Breast epithelium (tissue), 4 donors: ENCODE measurements at places on chromosomes 16 and 17. TPM values are rescaled to one million over a fixed set of nuclear protein-coding genes. Genes with fewer than 3 reads are reported as not detected.
A peak's percentile ranks its signal among the peaks of the same experiment; 100 is the strongest.

Gene MYH1
- total RNA-seq, result 1.9 TPM

Gene DRC3
- total RNA-seq, result 10.5 TPM

DNA sequence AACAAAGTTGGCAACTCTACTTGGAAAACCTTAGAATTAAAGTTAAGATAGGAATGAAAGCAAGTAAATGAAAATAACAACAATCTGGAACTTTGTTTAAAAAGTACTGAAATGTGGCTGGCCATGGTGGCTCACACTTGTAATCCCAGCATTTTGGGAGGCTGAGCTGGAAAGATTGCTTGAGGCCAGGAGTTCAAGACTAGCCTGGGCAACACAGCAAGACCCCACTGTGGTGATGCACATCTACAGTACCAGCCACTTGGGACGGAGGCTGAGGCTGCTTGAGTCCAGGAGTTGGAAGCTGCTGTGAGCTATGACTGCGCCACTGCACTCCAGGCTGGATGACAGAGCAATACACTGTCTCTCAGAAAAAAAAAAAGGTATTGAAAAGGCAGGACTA is 51.7 kb downstream of the SYNRG start:
- no peaks in the 10 kb centered on the region for H3K4me1 ChIP-seq
- H3K27me3 ChIP-seq, result no peaks in the 10 kb centered on the region
- H3K4me3 ChIP-seq, result no peak overlapping the region
- no peak overlapping the region for H3K27ac ChIP-seq
- DNase-seq, result no peak
- H3K36me3 ChIP-seq, result peaks cover 8% of the 10 kb centered on the region

DNA sequence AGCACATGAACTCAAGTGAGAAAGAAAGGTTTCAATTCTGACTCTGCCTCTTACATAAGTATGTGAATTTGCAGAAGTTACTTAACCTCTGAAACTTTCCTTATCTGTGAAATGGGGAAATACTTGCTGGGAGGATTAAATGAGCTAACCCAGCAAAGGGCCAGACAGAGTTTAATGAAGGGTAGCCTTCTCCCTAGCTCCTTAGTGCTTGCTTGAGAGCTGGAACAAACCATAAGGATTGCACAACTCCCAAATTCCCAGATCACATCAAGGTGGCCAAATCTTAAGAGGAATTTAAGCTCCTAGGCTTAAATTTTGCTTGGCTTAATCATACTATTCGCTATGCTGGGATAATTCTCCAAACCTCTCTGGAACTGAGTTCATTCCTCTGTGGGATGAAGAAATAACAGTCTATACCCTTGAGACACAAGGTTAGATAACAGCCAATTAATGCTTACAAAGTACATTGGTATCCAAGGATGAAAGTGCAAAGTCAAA is 11.8 kb upstream of the WSB1 start:
- DNase-seq, result no peak
- H3K4me1 ChIP-seq, result no peaks in the 10 kb centered on the region
- no peak overlapping the region for H3K4me3 ChIP-seq
- no peaks in the 10 kb centered on the region for H3K27me3 ChIP-seq
- H3K27ac ChIP-seq, result no peak overlapping the region

DNA sequence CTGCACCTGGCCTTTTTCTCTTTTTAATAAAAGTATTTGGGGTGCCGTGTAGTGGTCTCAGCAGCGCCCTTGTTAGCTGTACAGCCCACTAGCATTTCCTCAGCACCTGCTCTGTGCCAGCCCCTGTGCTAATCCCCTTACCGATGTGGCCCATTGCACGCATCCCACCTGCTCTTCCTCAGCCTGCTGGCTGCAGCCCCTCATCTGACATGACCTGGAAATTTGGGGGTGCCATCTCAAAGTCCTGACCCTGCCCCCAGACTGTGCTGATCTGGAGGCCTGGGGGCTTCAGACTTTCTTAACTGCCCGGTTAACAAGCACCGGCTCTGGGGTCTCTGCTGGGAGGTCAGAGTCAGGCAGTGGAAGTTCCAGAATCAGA is 10.4 kb downstream of the GPRC5C start:
- no peaks in the 10 kb centered on the region for H3K27me3 ChIP-seq
- no peaks in the 10 kb centered on the region for H3K36me3 ChIP-seq
- peak overlapping the region; percentile 93 for H3K27ac ChIP-seq
- H3K4me1 ChIP-seq, result peaks cover 29% of the 10 kb centered on the region
- peak overlapping the region; percentile 50 for H3K4me3 ChIP-seq

DNA sequence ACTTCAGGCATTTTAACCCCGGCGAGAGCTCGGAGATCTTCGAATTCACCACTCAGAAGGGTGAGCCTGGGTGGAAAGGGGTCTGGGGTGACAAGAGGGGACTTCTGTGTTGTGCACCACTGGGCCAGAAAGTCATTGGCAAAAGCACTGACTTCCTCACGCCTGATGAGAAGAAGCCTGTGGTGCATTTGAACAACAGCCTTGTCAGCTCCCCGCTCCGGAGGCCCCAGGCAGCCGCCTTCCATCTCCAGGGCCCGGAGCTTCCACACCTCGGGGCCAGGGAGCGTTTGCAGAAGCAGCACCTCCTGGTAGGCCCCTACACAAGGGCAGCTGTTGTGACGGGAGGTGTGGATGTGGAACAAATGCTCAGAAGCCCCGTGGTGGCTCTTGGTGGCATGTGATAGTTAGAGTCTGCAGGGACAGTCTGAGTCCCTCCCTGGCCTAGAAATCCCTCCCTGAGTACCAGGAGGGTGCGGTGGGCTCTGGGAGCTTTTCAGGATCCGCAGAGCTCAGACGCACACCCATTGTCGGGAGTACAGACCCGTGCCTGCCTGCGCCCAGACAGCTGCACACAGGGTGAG is 9.7 kb downstream of the CACNG1 start:
- no peak overlapping the region for H3K4me3 ChIP-seq
- H3K4me1 ChIP-seq, result no peaks in the 10 kb centered on the region
- H3K27ac ChIP-seq, result no peak overlapping the region
- no peak for DNase-seq
- H3K36me3 ChIP-seq, result no peaks in the 10 kb centered on the region

- no peak overlapping the region for H3K27ac ChIP-seq
- no peaks in the 10 kb centered on the region for H3K4me1 ChIP-seq
- H3K36me3 ChIP-seq, result no peaks in the 10 kb centered on the region
- peak overlapping the region; percentile 71 for H3K4me3 ChIP-seq
- DNase-seq, result no peak
- peaks cover 25% of the 10 kb centered on the region for H3K27me3 ChIP-seq
Observed at GRCh38 chr16:31215287-31216162, 1.4 kb downstream of the PYDC1 start.
